CD8-positive, alpha-beta memory T cell (primary cell): ENCODE measurements at places on chromosomes 2 and 18.

DNA sequence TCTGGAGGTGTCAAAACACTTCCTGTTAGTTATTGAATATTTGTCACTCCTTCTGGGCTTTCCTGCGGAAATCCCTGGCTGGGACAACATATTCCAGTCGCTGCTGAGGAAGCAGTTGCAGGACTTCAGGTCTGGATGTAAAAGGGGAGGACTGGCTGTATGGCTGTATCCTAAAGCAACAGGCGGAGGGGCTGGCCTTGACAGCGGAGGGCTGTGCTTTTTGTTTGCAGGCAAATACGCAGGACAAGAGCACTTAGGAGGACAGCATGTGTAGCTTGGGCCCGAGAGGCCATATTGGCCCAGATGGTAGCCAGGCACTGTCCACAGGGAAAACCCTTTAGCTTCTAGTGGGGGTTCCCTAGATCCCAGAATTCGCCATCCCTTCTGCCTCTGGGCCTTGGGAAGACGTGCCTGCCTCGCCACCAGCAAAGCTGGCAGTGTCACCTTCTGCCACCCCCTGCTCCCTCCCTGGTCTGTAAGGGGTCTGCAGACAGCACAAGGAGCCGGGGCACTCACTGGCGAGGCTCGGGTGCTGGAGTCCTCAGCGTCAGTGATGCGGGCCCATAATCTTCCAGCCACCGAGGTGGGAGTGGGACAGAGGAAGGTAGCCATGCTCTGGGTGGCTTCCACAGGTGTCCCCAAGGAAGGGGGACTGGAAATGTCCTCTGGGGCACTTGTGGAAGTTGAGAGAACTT, 6.7 kb downstream of the NPPC start:
- DNase-seq: no peak

DNA sequence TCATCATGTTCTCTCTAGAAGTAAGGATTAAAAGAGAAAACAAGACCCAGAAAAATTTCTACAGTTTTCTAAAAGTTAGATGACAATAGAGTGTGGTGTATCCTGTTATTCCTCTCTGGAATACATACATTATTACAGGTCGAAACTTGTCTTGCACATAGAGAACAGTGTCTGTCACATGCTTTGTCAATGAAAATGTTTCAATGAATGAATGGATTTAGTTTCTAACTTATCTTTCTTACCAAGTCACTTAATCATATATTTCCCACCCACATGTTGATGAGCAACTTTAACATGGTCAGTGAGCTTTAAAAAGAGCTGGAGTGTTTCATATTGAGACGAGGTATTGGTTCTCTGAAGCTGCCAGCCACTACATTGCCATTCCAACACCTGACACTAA, 4.3 kb downstream of the DSG4 start:
- no peak for DNase-seq

- no peak for DNase-seq
These were observed 79.5 kb downstream of the TMEM163 start for GRCh38 chr2:134639265-134639664.

DNA sequence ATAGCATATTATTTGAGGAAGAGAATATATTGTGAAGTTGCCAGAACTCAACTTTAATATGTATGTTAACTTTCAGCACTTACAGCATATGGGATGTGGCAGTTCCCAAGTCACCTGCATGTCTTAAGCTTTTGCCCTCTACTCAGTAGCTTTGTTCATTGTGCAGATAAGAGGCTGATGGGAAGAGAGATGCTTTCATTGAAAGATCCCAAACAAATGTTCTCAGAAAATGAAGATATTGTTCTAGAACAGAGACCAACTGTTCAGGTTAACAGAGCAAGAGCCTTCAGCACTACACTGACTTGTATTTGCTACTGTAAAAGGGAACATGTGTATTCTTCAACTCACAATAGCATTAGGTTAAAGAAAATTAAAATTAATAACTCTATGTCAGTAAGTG, 28.1 kb downstream of the GAREM1 start:
- no peak for DNase-seq

GRCh38 chr2:143577489-143577888, 448.3 kb downstream of the ARHGAP15 start:
- DNase-seq: no peak

GRCh38 chr2:10449838-10450691, 1.9 kb upstream of the ODC1 start:
- DNase-seq: no peak
